ENCODE measurements at places on chromosomes 11 and 22.

- DNase-seq, result no peak
Observed at GRCh38 chr22:45546333-45547015, 43.8 kb downstream of the FBLN1 start.

DNA sequence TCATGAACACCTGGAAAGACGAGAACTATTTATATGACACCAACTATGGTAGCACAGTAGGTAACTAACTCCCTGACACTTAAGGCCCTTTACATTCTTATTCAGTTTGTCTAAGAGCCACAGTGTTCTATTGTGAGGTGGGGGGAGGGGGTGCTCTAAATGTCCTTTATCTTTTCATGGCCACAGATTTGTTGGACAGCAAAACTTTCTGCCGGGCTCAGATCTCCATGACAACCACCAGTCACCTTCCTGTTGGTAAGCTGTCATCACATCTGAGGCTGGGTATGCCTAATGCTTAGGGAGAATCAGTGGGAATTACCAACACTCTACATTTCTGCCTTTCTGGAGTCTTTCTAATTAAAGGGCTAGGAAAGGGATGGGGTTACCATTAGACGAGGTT, 30.7 kb downstream of the EHF start:
- DNase-seq, result no peak

GRCh38 chr11:40130427-40130826, 1329.0 kb downstream of the LRRC4C start:
- DNase-seq, result no peak

GRCh38 chr11:64355078-64355940, 3.7 kb upstream of the RPS6KA4 start:
- DNase-seq, result peak; percentile 77

- DNase-seq, result no peak
Observed at GRCh38 chr22:46696229-46696518, 41.9 kb downstream of the CERK start.

Measured in H1 (cell line).